ENCODE measurements at places on chromosomes 6 and 20. TPM values are rescaled to one million over a fixed set of nuclear protein-coding genes. Genes with fewer than 3 reads are reported as not detected.

- no peak for DNase-seq
Observed at GRCh38 chr6:41162687-41163418, at the start of gene TREM2. TREM2 (minus strand) TSS chr6:41163116; CDS start chr6:41163082, 34 bp downstream.

- DNase-seq: no peak
Observed at GRCh38 chr6:42694586-42694985, 27.8 kb downstream of the PRPH2 start.

DNA sequence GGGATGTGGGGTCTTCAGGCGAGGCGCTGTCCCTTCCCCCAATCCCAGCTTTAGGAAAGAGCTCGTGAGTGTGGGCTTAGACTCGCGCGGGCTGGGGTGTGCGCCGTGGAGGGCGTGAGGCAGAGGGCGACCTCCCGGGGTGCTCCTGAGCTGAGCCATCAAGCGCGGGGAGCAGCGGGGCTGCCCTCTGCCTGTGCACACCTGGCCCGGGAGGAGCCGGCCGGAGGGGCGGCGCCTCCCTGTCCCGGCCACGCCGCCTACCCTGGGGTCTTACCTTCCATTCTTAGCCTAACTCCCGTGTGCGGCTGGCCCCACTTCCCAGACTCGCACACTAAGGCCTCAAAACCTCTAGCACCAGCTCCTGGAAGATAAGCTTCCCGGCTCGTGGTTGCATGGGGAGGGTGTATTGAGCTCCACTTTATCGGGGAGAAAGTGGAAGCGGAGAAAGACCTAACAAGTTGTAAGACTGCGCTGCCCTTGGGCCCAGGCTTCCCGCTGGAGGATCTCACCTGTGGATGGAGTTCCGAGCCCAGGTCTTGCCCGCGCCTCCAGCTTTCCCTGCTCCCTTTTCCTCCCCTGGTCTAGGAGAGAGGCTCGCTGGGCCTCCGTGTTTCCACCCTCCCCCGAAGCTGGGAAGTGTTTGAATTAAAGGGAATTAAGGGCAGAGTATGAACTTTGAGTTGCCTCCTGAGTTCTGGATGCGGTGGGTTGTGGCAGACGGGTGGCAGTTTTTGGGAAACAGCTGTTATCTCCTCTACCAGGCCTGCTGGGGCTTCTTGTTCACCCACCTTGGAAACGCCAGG, 1.2 kb downstream of the DNMT3B start:
- DNase-seq: no peak

DNA sequence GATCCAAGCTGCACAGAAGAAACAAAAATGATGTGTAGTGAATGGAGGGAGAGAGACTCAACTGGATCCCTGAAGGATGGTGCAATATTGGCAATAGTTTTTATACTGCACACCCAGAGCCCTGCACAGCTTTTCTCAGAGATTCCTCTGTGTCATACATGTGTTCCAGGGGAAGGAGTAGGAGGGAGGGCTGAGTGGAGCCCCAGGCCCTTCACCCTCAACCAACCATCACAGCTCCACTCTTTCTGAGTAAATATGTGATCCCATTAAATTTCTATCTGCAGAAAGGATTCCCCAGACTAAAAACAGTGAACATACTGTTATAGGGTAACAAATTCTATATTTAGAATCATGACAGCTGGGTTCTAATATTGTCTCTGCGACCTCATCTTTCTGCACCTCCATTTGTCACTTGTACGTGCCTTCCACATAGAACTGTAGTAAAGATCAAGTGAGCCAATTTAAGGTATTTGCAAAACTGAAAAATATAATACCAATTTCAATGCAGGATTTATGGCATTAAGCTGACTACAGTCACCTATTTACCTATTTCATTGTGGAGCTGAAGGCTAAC, 421.4 kb upstream of the NRSN1 start:
- no peak for DNase-seq

DNA sequence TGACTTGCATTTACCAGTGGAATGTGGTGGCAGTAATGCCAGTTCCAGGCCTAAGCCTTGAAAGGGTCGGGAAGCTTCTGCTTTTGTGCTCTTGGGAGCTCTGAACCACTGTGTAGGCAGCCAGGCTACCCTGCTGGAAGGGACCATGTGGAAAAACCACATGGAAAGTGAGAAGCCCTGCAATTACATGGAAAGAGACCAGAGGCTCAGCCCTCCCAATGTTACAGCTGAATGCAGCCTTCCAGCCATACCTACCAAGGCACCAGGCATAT, 14.9 kb upstream of the KCNB1 start:
- DNase-seq: no peak

DNA sequence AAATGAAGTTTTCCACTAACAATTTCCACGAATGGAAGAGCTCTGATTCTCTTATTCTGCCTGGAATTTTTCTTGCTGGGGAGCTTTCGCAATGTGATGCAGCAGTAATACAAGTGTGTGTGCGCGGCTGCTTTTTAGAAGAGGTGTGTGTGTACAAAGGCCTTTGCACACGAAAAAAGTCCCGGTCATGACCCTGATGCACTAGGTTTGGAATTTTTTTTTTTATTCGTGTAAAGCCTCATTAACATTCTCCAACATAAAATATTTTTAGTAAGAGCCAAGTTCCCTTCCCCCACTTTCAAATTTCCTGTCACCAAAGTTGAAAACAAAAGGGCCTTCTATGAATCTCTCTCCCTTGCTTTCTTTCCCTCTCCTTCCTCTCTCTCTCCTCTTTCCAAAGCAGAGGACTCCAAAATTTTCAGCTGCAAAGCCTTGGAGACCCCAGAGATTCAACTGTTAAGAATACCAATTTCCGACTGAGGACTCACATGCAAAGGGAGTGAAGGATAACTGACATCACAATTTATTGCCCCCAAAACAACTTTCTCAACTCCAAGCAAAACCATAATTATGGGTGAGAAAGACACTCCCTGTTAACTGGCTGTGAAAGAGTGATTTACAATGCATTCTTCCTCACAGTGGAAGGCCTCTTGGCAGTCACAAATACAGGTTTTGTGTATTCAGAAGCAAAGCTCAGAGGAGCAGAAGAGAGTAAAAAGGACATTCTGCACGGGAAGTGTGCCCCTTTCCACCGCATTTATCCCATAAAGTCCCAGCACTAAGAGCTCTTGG, 421.2 kb upstream of the JARID2 start:
- DNase-seq: no peak

DNA sequence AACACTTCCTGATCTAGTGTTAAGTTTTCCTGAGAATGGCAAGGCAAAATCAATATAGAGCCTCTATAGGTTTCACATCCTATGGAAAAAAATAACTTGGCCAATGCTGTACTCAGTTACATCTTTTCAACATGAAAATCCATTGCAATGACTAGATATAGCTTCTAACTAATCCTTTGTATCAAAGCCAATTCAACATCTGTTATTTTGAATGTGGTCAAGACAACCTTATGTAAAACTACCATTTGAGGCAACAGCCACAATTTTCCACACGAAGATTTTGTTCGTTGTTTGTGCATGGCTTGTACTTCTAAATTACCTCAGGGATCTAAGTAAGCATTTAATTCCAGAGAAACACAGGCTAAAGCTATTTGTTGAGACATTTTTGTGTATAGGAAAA, 637.8 kb upstream of the EYS start:
- no peak for DNase-seq

- DNase-seq: peak; percentile 69
Observed at GRCh38 chr6:158047127-158047518, 65.5 kb downstream of the SYNJ2 start.

- peak; percentile 15 for DNase-seq
Observed at GRCh38 chr20:19735446-19735845, 22.6 kb upstream of the RIN2 start.

DNA sequence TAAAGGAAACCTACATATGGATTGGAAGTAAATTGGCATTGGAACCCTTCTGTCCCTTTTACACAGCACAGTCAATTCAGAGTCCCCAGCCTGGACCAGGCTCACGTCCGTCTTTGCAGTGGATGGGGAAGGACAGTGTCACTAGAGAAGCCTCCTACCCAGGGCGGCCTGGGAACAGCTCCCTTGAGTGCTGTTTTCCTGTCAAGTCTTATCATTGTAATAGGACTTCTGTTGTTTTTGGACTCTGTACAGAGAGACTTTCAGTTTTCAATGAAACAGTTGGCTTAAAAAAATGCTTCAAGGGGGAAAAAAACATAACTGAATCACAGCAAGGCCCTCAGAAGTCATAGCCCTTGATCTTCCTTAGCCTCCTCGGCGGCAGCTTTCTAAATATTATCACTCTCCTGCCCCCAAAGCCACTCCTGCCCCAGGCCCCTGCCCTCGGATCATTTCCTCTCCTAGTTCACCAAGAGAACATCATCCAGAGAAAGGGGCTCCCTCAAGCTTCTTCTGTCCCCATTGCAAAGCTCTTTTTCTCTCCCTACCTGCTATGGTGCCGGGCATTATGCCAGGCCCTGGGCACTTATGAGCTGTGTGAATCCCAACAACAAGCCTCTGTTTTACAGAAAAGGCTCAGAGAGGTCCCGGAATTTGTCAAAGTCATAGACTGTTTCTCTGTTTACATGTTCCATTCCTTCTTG, 37.8 kb upstream of the CNKSR3 start:
- no peak for DNase-seq

DNA sequence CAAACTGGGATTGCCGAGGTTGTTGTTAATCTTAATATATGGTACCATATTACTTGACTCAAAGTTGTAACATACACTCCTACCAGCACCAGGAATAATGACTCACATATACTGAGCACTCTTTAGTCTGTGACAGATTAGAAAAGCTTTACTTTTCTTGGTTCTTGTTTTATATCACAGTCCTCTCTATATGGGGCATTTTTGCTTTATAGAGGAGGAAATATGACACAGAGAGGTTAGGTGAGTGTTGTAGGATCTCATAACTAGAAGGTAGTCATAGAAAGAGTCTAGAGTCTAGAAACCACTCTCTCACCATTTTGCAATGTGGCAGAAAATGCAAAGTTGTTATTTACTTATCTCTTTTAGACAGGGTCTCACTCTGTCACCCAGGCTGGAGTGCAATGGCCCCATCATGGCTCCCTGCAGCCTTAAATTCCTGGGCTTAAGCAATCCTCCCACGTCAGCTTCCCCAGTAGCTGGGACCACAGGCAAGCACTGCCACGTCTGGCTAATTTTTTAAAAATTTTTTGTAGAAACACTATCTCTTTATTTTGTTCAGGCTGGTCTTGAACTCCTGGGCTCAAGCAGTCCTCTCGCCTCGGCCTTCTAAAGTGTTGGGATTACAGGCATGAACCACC, 13.4 kb downstream of the TRIM38 start:
- DNase-seq: no peak

- no peak for DNase-seq
Observed at GRCh38 chr6:91633374-91634111, 1046.7 kb upstream of the MAP3K7 start.

DNA sequence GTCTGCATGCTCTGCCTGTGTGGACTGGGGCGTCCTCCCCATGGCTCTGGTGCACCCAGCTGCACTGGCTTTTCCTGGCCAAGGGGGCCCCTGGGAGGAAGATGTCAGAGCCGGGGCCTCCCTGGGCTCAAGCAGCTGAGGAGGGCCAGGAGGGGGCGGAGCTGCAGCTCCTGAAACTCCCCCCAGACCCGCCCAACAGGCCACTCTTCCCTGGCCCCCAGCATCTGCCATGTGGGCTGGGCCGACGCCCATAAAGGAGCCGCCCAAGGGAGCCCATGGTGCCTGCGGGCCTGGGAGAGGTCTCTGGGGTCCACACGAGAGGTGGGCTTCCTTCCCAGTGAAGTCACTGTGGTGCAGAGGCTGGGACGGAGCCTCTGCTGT, 4.0 kb downstream of the RBBP8NL start:
- no peak for DNase-seq

Gene TSPO2
- 0.09 TPM for polyA plus RNA-seq

Gene MAFB
- polyA plus RNA-seq: 26.1 TPM

Gene FRK
- polyA plus RNA-seq: 0.98 TPM

Gene PRRT1
- polyA plus RNA-seq: 6.1 TPM

Gene BTBD3
- polyA plus RNA-seq: 14.0 TPM

Gene CHD6
- 11.8 TPM for polyA plus RNA-seq

Gene OR2H2
- under 0.01 TPM for polyA plus RNA-seq
